ENCODE measurements at places on chromosomes 6 and 20.
A peak's percentile ranks its signal among the peaks of the same experiment; 100 is the strongest.

DNA sequence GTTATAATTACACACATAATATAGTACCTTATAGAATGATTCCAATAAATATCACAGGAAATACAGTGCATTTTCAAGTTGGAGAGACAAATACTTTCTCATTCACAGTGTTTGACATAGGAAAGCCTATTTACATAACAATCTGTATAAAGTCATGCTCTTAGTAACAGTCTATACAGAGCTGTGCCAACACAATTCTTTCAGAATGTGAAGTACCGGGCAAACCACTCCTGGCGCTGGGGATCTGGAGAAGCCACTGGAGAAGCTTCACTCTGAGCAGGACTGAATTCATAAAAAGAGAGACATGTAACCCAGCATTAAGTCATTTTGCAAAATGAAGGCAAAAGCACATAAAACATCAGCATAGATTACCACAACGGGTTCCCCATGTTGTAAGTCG lies 24.9 kb upstream of the MCM9 start:
- DNase-seq = no peak

GRCh38 chr6:8703059-8703458 lies 267.7 kb upstream of the SLC35B3 start:
- DNase-seq = no peak

GRCh38 chr20:23132293-23132929 lies 46.3 kb upstream of the CD93 start:
- no peak for DNase-seq

- DNase-seq = no peak
These were observed 24.1 kb downstream of the HLA-DRB1 start for GRCh38 chr6:32565511-32565910.

DNA sequence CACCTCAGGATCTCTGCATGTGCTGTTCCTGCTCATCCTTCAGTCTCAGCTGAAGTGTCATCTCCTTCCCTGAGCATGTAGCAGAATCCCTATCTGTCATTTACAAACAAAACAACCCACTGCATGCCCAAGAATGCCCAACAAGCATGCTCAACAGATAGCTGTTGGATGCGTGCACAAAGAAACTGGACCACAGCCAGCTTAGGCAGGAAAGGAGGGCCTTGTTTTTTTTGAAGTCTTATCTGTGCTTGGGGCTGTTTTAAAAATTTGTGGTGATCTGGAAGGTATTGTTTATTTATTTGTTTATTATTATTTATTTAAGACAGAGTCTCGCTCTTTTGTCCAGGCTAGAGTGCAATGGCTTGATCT lies 18.5 kb upstream of the SLC16A10 start:
- no peak for DNase-seq

DNA sequence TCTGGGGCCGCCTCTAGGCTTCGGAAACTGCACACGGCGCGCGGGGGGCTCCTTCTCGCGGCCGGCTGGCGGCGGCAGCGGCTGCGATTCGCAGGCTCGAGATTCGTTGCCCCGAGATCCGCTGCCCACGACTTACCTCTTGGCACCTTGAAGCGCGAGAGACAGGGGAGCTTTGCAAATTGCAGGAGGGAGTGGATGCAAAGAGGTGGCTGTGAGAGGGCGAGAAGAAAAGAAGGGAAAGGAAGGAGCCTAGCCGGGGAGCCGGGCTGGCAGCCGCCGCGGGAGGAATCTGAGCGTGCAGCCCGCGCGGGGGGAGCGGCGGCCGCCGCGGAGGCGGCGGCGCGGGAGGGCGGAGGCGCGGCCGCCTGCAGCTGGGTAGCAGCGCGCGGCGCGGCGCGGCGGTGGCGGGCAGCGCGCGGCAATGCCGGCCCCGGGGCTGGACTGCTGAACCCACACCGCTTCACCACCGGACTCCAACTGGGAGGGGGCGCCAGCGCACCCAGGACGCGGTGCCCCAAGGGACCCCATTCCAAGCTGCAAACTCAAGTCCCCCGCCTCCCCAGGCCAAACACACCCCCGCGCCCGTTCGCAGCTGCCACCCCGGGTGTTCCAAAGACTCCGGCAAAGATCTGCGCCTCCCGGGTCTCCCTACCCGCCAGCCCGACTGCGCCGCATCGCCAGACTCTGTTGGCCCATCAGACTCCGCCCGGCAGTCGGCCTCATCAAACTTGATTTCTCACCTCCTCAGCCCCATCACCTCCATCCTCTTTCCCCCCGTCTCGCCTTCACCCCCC lies 44.2 kb upstream of the SUPT3H start:
- peak; percentile 68 for DNase-seq

- DNase-seq = no peak
These were observed 114.5 kb downstream of the SLC22A3 start for GRCh38 chr6:160462551-160463109.

DNA sequence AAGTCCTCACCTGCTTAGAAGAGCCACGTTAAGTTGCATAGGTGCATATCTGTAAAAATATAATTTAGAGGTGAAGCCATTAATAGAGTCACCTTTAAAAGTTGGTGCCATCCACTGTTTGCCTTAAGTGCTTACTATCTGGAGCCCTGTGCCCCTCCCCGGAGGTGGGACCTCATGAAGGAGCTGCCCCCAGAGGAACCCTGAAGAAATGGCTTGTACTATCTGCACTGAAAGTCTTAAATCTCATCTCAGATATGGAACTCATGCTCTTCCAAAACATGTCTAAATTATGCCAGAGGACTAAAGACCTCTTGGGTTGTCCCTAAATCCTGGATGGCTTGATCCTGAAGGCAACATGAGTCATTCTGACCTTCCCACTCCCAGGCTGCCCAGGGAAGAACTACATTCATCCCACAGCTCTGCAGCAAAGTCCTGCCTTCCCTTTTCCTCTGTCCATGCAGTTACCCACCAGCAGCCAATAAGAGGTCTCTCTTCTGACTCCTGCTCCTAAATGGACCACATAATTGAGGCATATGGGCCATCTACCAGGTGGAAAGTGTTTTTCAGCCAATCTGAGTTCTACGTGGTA lies 85.3 kb downstream of the ASXL1 start:
- no peak for DNase-seq

DNA sequence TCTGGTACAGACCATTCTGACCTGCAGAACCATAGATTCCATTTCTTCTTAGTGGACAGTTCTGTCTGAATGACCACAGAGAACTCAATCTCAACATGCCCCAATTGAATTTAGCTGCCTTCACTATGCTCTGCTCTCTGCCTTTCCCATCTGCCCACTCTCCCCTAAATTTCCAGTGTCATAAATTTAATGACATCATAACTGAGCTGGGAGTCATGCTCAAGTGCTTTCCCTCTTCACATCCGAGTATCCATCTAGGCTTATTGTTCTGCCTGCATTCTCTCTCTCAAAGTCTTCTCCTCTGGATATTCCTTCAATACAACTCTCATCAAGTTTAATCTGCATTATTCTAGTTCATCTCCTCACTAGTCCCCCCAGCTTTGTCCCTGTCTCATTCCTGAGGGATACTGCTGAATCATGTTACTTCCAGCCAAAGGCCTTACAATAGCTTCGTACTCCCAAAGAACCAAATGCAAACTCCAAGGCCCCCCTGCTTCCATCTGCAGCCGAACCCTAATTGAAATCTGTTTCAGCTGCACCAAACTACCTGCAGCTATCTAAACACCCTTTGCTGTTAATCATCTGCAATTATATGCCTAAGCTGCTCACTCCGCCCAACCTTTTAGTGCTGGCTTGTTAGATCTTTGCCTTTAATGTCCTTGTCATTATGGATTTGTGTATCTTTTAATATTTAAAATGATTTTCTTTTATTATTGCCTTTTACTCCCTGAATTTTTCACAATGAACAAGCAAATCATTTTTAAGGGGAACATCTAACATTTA lies 46.1 kb downstream of the SLC35B3 start:
- DNase-seq = no peak
